ENCODE measurements at places on chromosomes 7 and 10.
A peak's percentile ranks its signal among the peaks of the same experiment; 100 is the strongest.

DNA sequence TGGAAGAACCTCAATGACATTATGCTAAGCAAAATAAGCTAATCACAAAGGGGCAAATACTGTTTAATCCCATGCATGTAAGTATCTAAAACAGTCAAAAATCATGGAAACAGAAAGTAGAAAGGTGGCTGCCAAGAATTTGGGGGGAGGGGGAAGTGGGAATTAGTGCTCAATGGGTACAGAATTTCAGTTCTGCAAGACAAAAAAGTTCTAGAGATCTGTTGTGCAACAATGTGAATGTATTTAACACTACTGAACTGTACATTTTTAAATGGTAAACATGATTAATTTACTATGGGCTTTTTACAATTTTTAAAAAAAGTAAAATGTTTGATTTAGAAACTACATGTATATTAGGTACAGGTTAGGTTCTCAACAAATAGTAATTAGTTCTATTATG is 11.9 kb downstream of the EZH2 start:
- DNase-seq = no peak

- peak; percentile 8 for DNase-seq
Measured at GRCh38 chr10:100970076-100970913, 991 bp downstream of the SEMA4G start.

- no peak for DNase-seq
Measured at GRCh38 chr10:67284589-67284988, 358.8 kb downstream of the LRRTM3 start.

GRCh38 chr10:117462816-117463544 is 79.6 kb upstream of the EMX2 start:
- DNase-seq = no peak

GRCh38 chr7:15399441-15399840 is 162.4 kb downstream of the AGMO start:
- DNase-seq = no peak

GRCh38 chr7:98815313-98815712 is 54.5 kb downstream of the TMEM130 start:
- no peak for DNase-seq

DNA sequence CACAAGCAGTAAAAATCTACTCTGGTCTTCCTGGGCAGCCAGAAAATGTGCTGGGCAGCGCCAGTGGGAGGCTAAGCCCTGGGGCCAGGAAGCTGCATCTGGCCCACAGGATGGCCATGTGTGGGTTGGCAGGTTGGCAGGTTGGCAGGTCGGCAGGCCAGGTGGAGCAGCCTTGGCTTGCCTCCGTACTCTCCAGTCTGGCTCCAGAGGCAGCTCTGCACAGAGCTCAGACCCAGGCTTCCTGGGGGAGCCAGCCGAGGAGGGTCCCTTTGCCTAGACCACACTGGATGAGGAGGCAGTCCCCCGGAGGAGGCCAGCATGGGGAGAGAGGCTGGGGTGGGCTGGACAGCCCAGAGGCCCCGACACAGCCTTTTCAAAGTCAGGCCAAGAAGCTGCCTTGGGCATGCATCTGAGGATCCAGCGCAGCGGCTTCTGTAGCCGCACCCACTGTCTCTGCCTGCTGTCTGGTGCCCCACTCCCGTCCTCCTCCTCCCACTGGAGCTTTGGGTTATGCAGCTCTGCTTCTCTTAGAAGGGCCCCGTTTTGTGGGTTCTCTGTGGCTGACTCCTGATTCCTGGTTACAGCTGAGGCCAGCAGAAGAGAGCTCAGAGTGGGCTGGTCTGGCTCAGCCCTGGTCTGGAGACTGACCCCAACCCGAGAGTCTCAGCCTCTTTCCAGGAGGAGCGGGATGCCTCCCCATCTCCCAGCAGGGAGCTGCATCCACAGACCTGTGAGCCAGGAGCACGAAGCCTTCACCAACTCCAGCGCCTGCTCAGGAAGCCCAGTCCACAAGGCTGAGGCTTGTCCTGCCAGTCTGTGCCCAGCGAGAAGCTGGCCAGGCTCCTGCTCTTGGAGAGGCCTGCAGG is 44.6 kb downstream of the CFAP46 start:
- no peak for DNase-seq

DNA sequence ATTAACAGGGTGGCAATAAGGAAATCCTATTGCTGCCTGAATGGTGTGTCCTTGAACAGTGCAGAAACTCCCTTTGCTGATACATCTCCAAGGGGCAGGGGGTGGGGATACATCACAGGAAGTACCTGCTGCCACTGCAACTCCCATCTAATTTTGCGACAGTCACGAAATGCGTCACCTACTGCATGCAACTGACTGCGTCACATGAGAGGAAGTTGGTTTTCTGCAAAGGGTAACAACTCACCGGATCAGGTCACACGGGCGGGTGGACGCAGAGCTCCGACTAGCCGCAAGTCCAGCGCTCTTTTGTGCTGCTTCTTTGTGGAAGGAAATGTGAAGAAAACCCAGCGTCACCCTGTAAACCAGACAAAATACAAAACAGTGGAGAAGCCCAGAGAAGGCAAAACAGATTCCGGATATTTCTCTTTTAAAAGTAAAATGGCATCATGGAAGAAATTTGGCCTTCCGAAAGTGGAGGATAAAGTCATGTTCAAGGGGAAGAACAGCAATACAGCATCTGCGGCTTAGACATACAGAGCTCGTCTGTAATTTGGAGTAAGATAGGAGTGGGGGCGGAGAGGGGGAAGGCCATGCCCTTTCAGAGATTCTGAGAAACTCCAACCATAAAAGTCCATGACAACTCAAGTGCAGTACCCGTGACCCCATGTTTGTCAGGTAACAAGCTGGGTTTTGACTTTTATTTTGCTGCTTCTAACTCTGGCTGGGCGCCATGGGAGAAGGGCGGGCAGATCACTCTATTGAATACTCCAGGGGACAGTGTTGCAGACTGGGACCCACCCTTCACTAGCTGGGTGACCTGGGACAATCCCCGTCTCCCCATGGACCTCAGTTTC is 32.3 kb upstream of the PLEKHS1 start:
- no peak for DNase-seq

GRCh38 chr10:117929327-117930067 is 117.2 kb downstream of the RAB11FIP2 start:
- DNase-seq = no peak

DNA sequence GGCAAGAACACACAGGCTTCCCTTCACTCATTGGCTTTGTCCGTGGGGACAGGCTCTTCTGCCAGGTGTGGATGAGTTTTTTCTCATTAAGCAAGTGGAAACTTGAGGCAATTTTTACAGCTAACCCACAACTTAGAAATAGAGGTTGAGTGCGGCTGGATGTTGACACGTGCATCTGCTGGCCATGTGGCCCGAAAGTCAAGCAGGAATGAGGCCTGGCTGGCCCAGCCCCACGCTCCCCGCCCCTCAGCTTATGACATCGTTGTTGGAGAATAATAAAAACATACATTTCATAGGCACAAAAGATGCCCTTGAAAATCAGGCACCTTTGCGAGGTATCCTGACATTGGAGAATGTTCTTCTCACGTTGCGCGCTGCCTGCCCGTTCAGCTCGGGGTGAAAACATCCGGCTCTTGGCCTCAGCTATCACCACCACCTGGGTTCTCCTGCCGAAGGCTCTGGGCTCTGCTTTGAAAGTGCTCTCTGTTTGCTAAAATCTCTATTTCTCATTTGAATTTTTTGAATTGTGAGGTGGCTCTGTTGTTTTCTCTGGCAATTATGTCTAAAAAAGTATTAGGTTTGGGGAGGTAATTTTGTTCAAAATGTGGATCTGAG is 310.7 kb downstream of the WDR37 start:
- DNase-seq = no peak

DNA sequence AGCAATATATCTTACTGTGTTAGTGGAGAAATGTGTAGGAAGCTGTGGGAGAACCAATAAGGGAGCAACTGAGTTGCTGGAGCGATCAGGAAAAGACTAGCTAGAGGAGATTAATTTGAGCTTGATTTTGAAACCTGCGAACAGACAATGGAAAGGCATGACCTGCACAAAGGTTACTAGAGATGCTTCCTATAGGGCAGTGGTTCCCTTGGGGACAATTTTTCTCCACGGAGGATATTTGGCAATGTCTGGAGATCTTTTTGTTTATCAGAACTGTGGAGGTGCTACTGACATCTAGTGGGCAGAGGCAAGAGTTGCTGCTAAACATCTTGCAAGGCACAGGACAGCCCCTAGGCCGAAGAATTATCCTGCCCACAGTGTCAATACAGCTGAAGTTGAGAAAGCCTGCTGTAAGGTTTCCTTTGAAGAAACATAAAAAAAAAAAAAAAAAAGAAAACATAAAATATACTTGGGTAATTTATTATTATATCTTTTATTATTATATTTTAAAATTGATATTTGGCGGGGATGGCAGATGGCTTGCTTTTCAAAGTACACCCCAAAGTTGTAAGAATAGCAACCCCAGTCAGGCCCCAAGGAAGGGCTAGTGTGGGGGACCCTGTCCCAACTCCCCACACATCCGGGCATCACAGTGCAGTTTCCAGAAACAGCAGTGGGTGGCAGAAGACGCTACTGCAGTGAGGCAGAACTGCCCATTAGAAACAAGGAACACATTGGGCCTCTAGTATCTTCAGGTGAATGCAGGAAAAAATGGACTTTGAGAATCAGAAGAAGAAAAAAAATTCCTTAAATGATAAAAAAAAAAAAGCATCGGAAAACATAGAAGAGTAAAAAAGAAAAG is 481.6 kb downstream of the SH2D4B start:
- no peak for DNase-seq

DNA sequence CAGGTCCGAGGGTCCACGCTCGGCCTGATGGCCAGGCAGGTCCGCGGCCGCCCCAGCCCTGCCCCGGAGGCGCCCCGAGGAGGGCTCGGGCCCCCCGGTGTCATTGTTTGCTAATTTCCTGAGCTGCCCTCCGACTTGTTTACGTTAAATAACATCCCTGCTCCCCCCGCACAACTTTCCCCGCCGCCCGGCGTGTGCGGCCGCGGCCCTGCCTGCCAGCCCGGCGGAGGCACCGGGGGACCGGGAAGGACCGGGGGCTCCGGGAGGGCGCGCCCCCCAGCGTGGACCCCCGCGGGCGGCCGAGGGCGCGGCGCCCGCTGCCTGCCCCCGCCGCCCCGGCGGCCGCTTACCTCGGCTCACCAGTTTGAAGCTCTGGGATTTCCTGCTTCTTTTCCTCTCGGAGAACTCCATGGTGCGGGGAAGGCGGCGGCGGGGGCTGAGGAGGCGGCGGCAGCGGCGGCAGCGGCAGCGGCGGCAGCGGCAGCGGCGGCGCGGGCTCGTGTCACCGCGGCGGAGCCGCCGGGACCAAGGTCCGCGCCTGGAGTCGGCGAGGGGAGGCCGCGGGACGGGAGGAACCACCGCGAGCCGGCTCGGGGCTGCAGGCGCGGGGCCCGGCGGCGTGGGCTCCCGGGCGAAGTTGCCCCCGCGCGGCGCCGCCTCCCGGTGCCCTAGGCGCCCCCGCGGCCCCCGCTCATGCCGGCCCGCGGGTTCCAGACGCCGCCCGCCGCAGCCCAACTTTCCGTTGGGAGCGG is 515 bp downstream of the BEND7 start:
- no peak for DNase-seq

- no peak for DNase-seq
Measured at GRCh38 chr7:80641548-80641947, 3.1 kb downstream of the CD36 start.

DNA sequence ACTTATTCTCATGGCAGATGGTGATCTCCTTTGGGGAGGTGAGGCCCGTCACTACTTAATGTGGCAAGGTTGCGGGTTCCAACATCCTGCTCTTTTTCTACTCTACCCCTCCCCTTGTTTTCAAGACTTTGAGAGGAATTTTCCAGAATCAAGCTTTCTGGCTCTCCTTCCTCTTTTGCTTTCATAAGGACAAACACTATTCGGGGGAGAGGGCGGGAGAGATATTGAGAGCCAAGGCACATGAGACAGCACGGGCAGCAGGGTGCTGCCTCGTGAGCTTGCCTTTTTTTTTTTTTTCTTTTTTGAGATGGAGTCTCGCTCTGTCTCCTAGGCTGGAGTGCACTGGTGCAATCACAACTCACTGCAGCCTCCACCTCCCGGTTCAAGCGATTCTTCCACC is 6.9 kb upstream of the PFKFB3 start:
- no peak for DNase-seq

DNA sequence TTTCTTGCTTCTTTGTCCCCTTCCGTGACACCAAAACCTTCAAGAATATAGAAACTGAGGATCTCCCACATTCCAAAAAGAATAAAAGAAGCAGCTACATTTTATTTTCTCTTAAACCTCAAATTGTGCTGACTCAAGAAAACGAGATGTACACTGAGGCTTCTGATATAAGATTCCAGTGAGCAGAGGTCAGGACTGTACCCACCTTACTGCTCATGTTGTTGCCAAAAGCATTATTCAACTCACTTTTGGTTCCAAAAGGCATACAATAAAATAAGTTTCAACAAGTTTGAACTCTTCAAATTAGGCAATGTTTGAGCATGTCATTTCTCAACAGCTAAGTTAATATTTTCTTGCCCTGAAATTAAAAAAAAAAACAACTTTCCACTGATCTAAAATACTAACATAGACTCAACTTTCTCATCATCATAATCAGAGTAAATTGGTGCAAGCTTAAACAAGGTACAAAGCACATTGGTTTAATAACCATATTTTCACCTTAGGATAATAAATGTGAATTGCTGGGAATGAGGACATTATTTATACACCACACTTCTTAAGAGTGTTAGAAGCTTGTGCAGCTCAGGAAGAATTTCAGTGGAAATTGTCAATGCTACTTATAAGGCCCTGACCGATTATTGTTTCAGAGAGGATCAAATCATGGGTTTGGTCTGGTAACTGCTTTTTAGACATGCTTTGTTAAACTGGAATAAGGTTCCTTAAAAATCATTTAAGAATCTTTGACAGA is 629.0 kb upstream of the IGFBP3 start:
- no peak for DNase-seq

All from stimulated activated CD8-positive, alpha-beta memory T cell treated with anti-CD3 and anti-CD28 coated beads, Interleukin-7, amount 100 ng/mL, for 1 hour (primary cell).